ENCODE measurements at places on chromosomes 13 and 19.

GRCh38 chr19:49142866-49143335, 12.3 kb downstream of the HRC start:
- no peak for DNase-seq

GRCh38 chr13:103539721-103540381, 473.6 kb upstream of the SLC10A2 start:
- no peak for DNase-seq

DNA sequence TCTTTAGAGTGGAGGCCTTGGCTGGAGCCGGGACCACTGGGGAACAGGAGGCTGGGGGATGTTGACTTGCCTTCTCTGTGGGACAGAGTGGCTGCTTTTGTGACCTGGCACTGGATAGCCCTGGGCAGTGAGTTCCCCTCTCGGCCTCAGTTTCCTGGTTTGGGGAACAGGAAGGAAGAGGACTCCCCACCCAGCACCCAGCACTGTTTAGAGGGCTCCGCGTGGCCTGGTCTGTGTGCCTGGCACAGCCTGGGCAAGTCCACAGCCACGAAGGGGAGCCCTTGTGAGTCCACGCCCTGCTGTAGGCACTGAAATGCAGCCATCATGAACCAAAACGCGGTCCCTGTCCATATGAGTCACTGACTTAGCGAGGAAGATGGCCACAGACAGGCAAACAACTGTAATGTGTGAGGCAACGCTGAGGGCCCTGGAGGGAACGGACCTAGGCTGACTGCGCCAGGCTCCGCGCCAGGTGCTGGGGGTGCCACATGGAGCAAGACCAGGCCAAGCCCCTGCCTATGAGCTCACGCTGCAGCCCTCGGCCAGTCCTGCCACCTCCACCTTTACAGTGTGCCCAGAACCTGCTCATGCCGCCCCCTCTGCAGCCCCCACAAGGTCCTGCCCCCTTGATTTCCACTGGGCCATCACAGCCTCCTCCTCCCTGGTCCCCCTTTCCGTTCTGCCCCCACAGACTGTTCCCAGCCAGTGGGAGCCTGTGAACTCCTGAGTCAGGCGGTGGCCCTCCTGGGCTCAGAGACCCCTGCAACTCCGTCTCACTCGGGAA, 35.5 kb downstream of the PAK4 start:
- no peak for DNase-seq

DNA sequence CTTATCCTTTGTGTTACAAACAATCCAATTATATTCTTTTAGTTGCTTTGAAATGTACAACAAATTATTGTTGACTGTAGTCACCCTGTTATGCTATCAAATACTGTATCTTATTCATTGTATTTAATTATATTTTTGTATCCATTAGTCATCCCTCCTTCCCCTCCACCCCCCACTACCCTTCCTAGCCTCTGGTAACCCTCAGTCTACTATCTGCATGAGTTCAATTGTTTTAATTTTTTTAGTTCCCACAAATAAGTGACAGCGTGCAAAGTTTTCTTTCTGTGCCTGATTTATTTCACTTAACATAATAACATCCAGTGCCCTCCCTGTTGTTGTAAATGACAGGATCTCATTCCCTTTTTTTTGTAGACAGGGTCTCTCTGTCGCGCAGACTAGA, 4.5 kb downstream of the SAE1 start:
- DNase-seq: no peak

Data from iPS DF 6.9 (cell line).